CD4-positive, alpha-beta T cell treated with Interleukin-2 at 100 ng/mL for 4 hours (primary cell): ENCODE measurements at places on chromosomes 2 and 18.
A peak's percentile ranks its signal among the peaks of the same experiment; 100 is the strongest.

- DNase-seq, result peak; percentile 88
Measured at GRCh38 chr2:112623913-112624777, 21.6 kb upstream of the SLC20A1 start.

DNA sequence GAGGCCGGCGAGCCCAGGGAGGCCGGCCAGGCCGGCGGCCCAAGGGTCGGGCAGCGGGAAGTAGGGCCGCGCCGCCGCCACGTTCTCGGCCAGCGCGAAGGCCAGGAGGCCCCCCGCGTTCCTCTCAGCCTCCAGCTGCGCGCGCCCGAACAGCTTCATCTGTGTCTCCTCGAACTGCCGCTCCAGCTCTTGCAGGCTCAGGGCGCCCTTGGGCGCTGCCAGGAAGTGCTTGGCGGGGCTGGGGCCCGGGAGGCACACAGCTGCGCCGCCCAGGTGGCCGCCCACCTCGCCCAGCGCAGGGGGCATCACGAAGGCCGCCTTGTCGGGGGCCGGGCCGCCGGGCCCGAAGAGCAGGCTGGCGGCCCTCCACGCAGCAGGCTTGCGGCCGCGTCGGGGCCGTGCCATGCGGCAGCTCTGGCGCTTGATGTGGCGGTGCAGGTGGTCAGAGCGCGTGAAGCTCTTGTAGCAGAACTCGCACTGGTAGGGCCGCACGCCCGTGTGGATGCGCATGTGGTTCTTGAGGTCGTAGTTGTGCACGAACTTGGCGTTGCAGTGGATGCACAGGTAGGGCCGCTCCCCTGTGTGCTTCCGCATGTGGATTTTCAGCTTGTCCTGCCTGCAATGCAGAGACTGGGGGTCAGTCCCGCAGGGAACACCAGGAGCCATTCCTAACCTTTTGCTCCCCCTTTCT is 99.0 kb upstream of the SMAD2 start:
- no peak for DNase-seq

DNA sequence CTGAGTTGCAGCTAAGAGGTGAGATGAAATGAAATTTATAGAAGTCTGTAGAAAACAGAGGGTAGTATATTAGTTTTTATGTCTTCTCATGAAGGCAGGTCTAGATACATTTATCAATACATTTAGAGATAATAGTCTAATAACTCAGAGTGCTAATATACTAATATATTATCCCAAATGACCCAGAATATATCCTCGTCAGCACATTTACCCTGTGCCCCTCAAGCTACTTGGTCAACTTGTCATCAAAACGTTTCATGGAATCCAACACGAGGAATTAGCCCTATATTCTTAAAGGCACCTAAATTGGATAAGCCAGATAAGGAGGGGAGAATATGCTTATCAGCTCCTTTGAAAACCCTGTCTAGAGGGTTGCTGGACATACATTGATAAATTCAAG is 415.1 kb upstream of the LRRTM1 start:
- DNase-seq, result no peak

GRCh38 chr2:238857959-238858358 is 10.1 kb downstream of the TWIST2 start:
- no peak for DNase-seq

DNA sequence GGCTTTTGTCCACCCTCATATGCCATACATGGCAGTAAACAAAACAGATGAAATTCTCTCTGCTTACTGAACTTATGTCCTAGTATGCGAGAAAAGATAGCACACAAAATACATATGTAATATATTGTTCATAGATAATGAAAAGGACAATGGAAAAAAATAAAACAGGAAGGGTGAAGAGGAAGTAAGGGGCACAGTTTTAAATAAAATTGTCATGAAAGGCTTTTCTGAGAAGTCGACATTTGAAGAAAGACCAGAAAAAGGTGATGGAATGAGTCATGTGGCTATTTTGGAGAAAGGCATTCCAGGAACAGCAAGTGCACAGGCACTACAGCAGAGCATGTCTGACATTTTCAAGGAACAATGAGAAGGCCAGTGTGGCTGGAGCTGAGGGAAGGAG is 56.4 kb downstream of the KCNH7 start:
- DNase-seq, result no peak

DNA sequence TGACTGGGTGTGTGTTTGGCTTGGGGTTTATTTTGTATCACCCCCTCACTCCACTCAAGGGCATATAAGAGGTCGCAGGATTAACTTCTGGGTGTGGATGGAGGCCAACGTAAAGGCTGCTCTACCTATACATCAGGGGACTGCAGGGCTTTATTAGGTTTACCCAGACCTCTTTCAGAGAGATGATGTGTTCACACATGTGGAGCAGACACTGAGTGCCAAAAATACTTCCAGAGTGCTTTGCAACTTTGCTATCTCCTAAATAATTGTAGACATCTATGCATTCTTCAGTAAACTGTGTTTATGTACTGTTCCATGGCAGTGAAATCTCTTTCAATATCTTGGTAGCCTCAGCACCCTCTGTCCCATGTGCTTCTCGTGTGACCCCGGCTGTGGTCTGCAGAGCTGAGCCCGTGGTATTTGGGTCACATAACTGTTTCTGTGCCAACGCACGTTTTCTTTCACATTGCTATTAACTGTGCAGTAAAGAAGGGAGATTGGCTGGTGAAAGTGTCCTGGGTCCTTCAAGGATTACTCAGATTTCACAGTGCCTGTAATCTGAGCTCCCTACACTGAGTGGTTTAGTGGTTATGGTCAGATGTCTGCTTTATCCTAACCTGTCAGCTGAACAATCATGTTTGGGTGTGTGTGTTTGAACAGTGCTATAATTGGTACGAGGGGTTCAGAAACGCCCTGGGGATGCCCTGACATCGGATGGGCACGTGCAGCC is 208.1 kb downstream of the VAPA start:
- no peak for DNase-seq

DNA sequence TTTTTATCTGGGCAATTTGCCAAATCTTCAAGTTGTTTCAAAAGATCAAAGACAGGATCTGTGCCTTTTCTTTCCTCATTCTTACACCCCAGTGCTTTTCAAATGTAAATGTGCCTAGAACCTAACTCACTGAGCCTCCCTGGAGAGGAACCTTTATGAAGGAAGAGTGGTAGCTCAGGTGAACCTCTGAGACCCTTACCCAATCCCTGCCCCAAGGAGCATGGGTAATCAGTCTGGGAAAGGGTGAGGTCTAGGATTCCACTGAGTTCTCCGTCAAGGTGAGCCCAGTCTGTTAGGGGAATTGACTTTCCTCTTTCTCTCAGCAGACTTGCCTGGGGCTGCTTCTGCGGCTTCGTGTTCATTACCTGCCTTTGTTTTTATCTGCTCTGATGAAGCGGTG is 88.1 kb upstream of the MAP4K4 start:
- no peak for DNase-seq

- DNase-seq, result no peak
Measured at GRCh38 chr2:168661863-168662256, 140.6 kb upstream of the NOSTRIN start.

DNA sequence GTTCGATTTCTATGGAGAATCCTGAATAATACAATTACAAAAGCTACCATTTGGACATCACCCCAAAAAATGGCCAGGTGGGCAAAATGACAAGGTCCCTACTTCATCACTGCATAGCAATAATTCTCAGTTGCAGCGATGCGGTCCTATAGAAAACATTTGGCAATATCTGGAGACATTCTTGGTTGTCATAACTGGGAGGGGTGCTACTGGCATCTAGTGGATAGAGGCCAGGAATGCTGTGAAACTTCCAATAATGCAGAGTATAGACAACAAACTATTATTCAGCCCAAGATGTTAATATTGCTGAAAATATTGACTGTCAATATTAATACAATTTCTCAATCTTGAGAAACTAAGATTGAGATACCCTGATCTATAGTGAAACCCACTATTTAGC is 637.8 kb upstream of the PKDCC start:
- DNase-seq, result no peak

GRCh38 chr18:48728204-48728833 is 189.5 kb downstream of the CTIF start:
- no peak for DNase-seq

- no peak for DNase-seq
Measured at GRCh38 chr2:98188351-98189046, 101.5 kb downstream of the VWA3B start.

DNA sequence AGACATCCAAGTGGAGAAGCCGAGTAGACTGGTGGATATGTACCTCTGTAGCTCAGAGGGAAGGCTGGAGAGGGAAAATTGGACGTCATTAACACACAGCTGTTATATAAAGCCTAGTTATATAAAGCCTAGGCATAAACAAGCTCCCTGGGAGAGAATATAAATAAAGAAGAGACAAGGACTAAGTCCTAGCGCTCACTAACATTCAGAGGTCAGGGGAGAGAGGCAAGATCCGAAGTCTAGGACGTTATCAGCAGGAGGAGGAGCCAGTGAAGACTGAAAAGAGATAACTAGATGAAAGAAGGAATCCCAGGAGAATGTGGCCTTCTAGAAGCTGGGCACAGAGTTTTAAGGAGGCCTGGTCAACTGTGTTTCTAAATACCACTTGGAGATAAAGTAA is 55.3 kb downstream of the NOL10 start:
- no peak for DNase-seq

- peak; percentile 7 for DNase-seq
Measured at GRCh38 chr18:49178736-49179135, 228.0 kb upstream of the SMAD7 start.

GRCh38 chr18:13834496-13835015 is 10.6 kb downstream of the MC5R start:
- no peak for DNase-seq

GRCh38 chr2:64467096-64467843 is 13.3 kb downstream of the LGALSL start:
- no peak for DNase-seq

DNA sequence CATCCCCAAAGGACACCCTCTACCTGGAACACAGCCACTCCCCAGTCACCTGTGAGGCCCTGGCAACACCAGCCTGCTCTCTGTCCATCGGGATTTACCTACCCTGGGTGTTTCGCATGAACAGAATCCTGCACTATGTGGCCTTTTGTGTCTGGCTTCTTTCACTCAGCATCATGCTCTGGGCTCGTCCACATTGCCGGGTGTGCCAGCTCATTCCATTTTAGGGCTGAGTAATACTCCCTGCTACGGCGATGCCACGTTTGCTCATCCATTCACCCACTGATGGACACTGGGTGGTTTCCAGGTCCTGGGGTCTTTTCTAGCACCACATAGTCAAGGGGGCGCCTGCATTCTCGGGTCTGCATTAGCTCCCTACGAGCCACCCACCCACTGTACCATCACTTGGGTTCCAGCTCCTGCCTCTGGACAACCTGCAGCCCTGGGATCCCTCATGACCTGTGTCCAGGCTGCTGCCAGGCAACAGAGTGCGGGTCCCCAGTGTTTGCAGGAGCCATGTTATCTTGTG is 22.0 kb downstream of the KCNF1 start:
- no peak for DNase-seq

GRCh38 chr2:61689568-61689967 is 151.4 kb upstream of the XPO1 start:
- no peak for DNase-seq
